Activated naive CD8-positive, alpha-beta T cell treated with anti-CD3 and anti-CD28 coated beads for 36 hours (primary cell): ENCODE measurements at places on chromosomes 5 and 9. TPM values are rescaled to one million over a fixed set of nuclear protein-coding genes. Genes with fewer than 3 reads are reported as not detected.

GRCh38 chr5:64341340-64341739, 164.5 kb upstream of the RGS7BP start:
- no peaks in the 10 kb centered on the region for H3K4me1 ChIP-seq
- no peaks in the 10 kb centered on the region for H3K36me3 ChIP-seq
- DNase-seq, result no peak
- no peak overlapping the region for H3K4me3 ChIP-seq
- no peak overlapping the region for H3K27ac ChIP-seq
- no peaks in the 10 kb centered on the region for H3K27me3 ChIP-seq

- no peaks in the 10 kb centered on the region for H3K36me3 ChIP-seq
- H3K27me3 ChIP-seq, result peaks cover 18% of the 10 kb centered on the region
- peaks cover 3% of the 10 kb centered on the region for H3K4me1 ChIP-seq
- DNase-seq, result no peak
- H3K4me3 ChIP-seq, result no peak overlapping the region
- no peak overlapping the region for H3K27ac ChIP-seq
These were observed 45.8 kb upstream of the STK32A start for GRCh38 chr5:147189109-147189424.

DNA sequence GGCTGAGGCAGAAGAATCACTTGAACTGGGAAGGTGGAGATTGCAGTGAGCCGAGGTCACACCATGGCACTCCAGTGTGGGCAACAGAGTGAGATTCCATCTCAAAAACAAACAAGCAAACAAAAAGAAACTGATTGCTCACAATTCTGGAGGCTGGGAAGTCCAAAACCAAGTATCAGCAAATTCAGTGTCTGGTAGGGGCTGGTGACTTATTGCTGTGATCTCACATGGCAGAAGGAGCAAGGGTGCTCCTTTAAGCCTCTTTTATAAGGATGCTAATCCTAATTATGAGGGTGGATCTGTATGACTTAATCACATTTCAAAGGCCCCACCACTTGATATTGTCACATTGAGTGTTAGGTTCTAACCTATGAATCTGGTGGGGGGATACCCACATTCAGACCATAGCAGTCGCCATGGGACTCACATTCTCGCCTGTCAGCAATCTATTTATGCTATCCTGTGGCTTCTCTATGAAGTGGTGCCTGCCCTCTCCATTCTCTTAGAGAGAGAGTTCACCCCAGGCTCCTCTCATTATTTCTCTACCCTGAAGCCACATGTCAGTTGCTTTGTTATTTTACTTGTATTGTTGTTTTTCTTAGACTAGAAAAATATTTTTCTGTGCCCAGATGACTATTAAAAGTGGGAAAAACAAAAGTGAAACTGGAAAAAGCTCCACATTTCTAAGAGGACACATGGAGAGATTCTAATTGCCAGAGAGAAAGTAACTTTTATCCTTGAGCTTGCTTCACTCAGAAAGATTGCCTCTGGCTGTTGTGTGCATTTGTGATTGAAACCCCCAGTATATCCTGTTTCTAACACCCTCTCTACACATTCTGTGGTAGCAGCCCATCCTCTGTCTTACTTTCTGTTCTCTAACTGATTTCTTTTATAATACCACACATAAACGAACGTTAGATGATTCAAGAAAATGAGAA, 18.8 kb upstream of the PRLR start:
- H3K27me3 ChIP-seq, result peaks cover 11% of the 10 kb centered on the region
- no peak for DNase-seq
- peaks cover 3% of the 10 kb centered on the region for H3K4me1 ChIP-seq
- H3K36me3 ChIP-seq, result no peaks in the 10 kb centered on the region

DNA sequence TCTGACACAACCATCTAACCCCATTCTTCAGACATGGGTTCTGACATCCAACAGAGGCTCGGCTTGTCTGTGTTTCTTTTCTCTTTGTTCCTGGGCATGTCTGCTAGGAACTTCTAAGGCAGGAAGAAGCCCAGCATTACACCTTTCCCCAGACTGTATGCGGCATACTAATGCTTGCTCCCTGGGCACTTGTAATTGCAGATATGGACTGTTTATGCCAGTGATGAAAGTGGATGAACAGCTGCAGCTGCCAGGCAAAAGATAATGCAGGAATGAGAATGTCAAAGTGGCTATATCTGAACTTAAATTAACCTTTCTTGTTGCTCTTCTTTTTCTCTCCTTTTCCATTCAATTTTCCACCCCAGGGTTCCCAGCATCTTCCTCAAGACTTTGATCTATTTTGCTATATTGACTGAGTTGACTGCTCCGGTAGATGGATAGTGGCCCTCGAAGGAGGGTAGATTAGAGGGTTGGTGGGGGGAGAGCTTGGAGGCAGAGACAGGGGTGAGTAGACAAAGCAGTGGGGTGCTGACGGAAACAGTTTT, 344.4 kb downstream of the MAN2A1 start:
- H3K36me3 ChIP-seq, result no peaks in the 10 kb centered on the region
- no peak overlapping the region for H3K27ac ChIP-seq
- H3K4me1 ChIP-seq, result peaks cover 6% of the 10 kb centered on the region
- H3K27me3 ChIP-seq, result no peaks in the 10 kb centered on the region
- no peak overlapping the region for H3K4me3 ChIP-seq

GRCh38 chr9:134872482-134873231, 8.0 kb upstream of the FCN2 start:
- H3K27ac ChIP-seq, result no peak overlapping the region
- H3K36me3 ChIP-seq, result no peaks in the 10 kb centered on the region
- DNase-seq, result no peak
- H3K4me3 ChIP-seq, result no peak overlapping the region

DNA sequence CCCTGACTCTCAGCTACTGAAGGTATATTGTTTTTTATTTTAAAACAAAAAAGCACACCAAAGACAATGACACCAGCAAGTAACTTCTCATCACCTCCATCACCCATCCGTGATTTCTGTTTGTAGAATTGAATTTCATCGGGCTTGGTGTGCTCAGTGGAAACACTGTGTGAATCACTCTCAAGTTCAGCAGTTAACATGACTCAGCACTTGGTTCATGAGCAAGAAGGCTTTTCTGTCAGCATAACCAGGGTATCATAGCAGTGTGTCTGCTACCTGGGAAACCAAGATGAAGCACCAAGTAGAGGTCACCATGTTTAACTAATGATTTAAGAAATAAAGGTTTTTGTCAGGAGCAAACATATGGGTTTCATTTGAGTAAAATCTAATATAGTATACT, 123.7 kb downstream of the INSYN2B start:
- no peak overlapping the region for H3K27ac ChIP-seq
- DNase-seq, result no peak
- peaks cover 15% of the 10 kb centered on the region for H3K4me1 ChIP-seq
- H3K36me3 ChIP-seq, result peaks cover 57% of the 10 kb centered on the region

DNA sequence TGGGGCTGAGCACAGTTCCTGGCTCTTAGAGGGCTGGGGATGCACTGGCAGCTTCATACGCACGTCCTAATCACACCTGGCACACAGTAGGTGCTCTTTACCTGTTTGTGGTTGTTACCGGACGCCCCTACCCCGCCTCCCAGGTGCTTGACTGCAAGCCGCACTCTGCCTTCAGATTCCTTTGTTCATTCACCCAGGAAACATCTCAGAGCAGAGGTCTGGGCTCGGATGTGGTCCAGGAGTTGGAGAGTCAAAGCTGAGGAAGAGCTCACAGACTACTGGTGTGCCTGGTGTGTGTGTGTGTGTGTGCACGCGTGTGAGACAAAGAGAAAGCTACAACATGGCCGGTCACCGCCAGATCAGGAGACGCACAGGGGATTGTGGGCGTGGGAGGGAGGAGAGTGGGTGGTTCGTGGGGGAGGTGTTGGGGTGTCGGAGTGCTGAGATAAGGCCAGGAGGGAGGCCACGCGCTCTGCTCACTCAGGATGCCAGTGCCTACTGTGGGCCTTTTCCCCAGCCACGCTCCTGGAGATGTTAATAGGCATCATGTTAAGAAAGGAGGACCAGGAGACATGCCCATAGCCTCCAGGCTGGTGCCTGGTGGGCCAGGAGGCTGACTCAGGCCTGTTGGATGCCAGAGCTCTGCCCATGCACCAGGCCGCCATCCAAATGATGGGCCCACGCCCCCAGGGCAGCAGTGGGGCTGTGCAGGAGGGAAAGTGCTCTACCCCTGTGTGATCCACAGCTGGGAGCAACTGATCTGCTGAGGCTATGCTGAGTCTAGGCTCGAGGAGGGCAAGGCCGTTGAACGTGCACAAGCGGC, 39.9 kb downstream of the CRB2 start:
- no peaks in the 10 kb centered on the region for H3K4me1 ChIP-seq
- H3K4me3 ChIP-seq, result no peak overlapping the region
- H3K36me3 ChIP-seq, result no peaks in the 10 kb centered on the region
- DNase-seq, result no peak

DNA sequence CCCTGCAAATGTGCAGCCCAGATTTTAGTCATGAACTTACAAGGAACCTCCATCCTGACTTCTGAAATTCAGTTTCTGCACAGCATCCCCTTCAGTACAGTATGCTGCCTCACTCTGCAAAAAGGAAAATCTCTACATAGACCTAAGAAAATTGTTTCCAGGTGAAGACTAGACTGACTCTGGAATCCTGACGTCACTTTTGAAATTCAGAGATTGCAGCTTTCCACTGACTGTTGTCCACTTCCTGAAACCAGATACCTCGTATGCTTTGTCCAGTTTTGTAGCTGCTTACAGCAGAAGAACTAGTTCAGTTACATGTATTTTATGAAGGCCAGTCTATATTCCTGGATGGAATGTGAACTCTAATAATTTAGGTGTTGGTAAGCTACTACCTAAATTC, 629.3 kb upstream of the ST8SIA4 start:
- no peaks in the 10 kb centered on the region for H3K27me3 ChIP-seq
- no peak for DNase-seq
- H3K27ac ChIP-seq, result no peak overlapping the region
- no peak overlapping the region for H3K4me3 ChIP-seq
- H3K36me3 ChIP-seq, result no peaks in the 10 kb centered on the region
- no peaks in the 10 kb centered on the region for H3K4me1 ChIP-seq

- no peak for DNase-seq
- H3K36me3 ChIP-seq, result peaks cover 6% of the 10 kb centered on the region
- no peak overlapping the region for H3K27ac ChIP-seq
- no peak overlapping the region for H3K4me3 ChIP-seq
- H3K4me1 ChIP-seq, result peaks cover 6% of the 10 kb centered on the region
- no peaks in the 10 kb centered on the region for H3K27me3 ChIP-seq
These were observed 49.0 kb downstream of the SECISBP2 start for GRCh38 chr9:89367281-89367680.

- H3K27me3 ChIP-seq, result peaks cover 10% of the 10 kb centered on the region
- H3K4me3 ChIP-seq, result no peak overlapping the region
- H3K4me1 ChIP-seq, result peaks cover 24% of the 10 kb centered on the region
These were observed 6.3 kb upstream of the ADAM19 start for GRCh38 chr5:157581901-157582300.

- H3K4me1 ChIP-seq, result peaks cover 6% of the 10 kb centered on the region
- H3K36me3 ChIP-seq, result peaks cover 33% of the 10 kb centered on the region
- H3K27me3 ChIP-seq, result no peaks in the 10 kb centered on the region
- DNase-seq, result no peak
These were observed 54.3 kb downstream of the MTMR12 start for GRCh38 chr5:32258424-32258823.

DNA sequence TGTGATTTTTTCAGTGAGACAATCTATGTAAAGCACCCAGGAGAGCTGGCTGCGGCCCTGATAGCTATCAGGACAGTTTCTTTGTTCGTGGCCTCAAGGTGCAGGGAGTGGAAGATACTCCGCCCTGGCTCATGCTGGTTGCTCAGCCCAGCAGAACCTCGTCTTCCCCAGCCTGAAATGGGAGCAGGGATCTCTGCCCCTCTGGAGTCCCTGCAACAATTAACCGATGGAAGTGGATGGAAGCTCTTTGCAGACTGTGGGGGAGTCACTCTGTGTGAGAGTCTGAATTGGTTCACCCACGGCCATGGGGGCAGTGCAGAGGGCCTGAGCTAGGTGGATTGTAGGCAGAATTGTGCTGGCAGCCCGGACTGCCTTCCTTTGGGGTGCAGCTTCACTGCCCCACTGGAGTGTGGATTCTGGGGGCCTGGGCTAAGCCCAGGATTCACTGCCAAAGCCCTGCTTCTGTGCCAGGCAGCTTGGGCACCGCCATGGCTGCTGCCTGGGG, 2.8 kb downstream of the AIF1L start:
- H3K27me3 ChIP-seq, result peaks cover 33% of the 10 kb centered on the region
- H3K4me1 ChIP-seq, result peaks cover 6% of the 10 kb centered on the region
- H3K27ac ChIP-seq, result no peak overlapping the region
- H3K36me3 ChIP-seq, result no peaks in the 10 kb centered on the region

- H3K4me3 ChIP-seq, result no peak overlapping the region
These were observed 187.7 kb downstream of the PIK3R1 start for GRCh38 chr5:68403301-68403700.

GRCh38 chr9:32579706-32580331, 6.9 kb upstream of the NDUFB6 start:
- peaks cover 21% of the 10 kb centered on the region for H3K27me3 ChIP-seq
- H3K4me1 ChIP-seq, result no peaks in the 10 kb centered on the region
- DNase-seq, result peak; percentile 62
- no peaks in the 10 kb centered on the region for H3K36me3 ChIP-seq

GRCh38 chr9:92642564-92642963, 27.4 kb downstream of the IPPK start:
- H3K27me3 ChIP-seq, result no peaks in the 10 kb centered on the region
- H3K4me3 ChIP-seq, result no peak overlapping the region
- peaks cover 38% of the 10 kb centered on the region for H3K36me3 ChIP-seq
- DNase-seq, result no peak

LHX3 gene
- total RNA-seq, result not detected

CEL gene
- 2.3 TPM for total RNA-seq

STPG3 gene
- total RNA-seq, result not detected

MYMK gene
- not detected for total RNA-seq

LYSMD3 gene
- 14.2 TPM for total RNA-seq

PFN3 gene
- total RNA-seq, result not detected

ST6GALNAC4 gene
- 51.2 TPM for total RNA-seq

SERF1A gene
- 6.8 TPM for total RNA-seq

P4HA2 gene
- 8.1 TPM for total RNA-seq

FAM221B gene
- not detected for total RNA-seq
